ENCODE measurements at places on chromosomes 16 and 17.

- no peak for DNase-seq
Measured at GRCh38 chr17:9307313-9307998, 268.2 kb downstream of the STX8 start.

GRCh38 chr16:78001451-78002025 is 20.8 kb upstream of the CLEC3A start:
- DNase-seq: no peak

GRCh38 chr17:28702026-28702751 is 9.5 kb downstream of the PROCA1 start:
- DNase-seq: no peak

DNA sequence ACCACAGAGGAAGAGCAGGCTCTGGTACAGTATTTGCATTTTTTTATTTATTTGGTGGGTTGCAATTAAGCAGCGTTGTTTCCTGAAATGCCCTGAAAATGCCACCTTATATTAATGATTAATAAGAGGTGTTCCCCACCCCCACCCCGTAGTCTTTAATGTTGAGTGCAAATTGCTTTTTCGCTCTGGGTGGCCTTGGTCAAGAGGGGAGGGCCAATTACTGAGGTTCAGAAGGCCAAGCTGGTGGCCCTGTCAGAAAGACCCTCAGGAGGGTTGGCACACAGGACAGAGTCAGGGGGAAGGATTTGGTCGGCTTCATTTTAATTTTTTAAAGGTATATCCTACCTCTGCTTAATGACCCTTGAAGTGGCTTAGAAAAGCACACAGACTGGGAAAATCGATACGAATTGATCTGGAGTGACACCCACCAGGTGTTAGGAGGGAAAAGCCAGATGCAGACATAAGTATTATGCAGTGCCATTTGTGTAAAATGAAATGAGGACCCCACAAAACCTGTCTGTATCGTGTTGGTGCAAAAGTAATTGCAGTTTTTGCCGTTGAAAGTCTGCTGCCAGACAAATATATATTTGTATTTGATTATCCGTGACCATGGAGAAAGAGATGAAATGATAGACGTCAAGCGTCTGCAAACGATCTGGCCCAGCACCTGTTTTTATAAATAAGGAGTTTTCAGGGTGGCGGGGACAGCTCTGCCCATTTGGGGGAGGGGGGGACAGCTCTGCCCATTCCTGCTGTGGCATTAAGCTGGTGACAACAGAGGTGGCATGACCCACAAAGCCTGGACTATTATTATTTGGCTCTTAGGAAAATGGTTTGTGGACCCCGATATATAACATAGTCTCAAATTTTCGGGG is 143.8 kb upstream of the PLCG2 start:
- no peak for DNase-seq

All from activated CD4-positive, alpha-beta T cell treated with anti-CD3 and anti-CD28 coated beads, Interleukin-2, amount 50 U/mL, for 4 hours (primary cell).